ENCODE measurements at places on chromosomes 6 and 20.

DNA sequence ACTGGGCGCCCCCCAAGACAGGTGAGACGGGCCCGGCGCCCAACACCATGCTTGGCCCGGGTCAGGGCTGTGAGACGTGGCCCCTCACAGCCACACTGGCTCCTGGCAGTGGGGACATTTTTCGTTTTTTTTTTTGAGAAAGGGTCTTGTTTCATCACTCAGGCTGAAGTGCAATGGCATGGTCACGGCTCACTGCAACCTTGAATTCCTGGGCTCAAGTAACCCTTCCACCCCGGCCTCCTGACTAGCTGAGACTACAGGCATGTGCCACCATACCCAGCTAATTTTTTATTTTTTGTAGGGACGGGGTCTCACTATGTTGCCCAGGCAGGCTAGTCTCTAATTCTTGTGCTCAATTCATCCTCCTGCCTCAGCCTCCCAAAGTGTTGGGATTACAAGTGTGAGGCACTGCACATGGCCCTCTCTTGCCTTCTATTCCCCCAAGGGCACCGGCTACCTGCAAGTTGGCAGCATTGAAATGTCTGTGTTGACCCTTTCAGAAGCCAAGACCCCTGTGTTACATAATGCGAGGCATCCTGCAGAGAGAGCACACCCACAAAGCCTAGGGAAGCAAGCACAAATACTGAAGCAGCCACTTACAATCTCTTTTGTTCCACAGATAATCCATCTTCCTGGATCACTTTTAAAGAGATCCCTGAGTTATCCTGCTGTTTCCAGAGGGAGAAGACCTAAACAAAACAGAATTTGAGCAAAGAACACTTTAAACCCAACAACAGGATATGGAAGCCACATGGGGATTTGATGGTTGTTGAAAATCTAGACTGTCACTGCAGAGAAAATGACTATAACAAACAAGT is 57.5 kb upstream of the SLC4A11 start:
- no peak for DNase-seq

GRCh38 chr20:2080532-2081224 is 20.9 kb upstream of the STK35 start:
- no peak for DNase-seq

DNA sequence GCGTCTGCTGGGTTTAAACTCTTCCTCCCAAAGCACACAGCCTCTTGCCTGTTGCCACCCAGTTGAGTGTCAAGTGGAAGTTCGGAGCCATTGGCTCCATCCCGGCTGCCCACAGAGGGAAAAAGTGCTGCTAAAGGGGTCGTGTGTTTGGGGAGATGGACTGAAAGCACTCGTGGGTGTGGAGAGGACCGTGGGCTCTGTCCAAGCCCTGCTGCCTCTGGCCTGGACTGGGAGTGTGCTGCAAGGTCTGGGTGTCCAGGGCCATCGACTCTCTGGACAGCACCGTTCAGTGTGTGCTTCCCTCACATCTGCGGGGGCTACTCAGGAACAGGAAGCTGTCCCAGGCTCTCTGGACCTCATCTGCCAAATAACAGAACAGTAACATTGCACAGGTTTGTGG is 269.3 kb downstream of the DLL1 start:
- no peak for DNase-seq

GRCh38 chr6:36200154-36200891 is 3.8 kb downstream of the BRPF3 start:
- no peak for DNase-seq

GRCh38 chr20:63119121-63119962 is 96.6 kb downstream of the YTHDF1 start:
- no peak for DNase-seq

DNA sequence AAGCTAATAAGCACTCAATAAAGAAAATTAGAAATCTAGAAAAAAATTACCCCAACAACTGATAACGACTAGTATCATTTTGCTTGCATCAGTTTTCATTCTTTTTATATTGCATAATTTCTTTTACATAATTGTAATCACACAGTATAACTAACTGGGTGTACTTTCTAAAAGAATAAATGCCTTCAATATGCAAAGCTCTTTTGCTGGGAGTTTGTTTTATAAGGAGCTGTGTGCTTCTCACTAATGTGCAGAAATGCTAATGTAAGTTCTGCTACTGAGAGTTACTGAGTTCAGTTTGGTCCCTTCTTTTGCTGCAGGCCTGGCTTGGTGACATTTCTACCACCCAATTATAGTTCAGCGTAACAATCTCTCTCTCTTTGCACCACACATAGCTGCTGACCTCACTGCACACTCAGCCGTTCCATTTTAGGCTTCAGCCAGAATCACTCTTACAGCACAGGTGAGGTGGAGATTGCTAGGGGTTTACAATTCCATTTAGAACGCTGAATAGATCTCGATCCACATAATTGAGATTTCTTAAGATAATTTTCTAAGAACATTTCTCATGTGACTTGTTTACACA is 20.9 kb upstream of the KLHL31 start:
- DNase-seq, result no peak

GRCh38 chr20:24906806-24907205 is 42.3 kb upstream of the CST7 start:
- DNase-seq, result no peak

- DNase-seq, result no peak
Observed at GRCh38 chr20:44109951-44110361, 77.0 kb downstream of the JPH2 start.

GRCh38 chr6:157763129-157763903 is 59.7 kb upstream of the SNX9 start:
- DNase-seq, result no peak

GRCh38 chr20:54154439-54154838 is 19.3 kb downstream of the CYP24A1 start:
- no peak for DNase-seq

DNA sequence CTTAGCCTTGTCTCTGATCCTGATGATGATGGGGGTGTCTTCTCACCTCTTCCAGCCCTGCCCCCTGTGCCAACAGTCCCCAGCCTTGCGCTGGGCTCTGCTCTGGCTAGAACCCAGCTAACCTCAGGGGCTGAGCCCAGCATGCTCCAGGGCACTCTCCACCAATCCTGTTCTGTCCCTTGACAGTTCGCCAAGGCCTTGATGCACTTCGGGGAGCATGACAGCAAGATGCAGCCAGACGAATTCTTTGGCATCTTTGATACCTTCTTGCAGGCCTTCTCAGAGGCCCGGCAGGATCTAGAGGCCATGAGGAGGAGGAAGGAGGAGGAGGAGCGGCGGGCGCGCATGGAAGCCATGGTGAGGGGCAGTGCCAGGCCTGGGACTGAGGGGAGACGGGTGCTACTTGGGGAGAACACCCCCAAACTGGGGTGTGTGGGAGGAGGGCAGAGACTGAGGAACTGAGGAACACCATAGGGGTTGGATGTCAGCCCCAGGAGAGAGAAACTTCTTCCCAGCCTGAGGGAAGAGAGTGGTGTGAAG is 33.1 kb downstream of the MOCS1 start:
- DNase-seq, result no peak

- DNase-seq, result no peak
Observed at GRCh38 chr6:43940393-43941087, 170.5 kb downstream of the VEGFA start.

GRCh38 chr6:41920921-41921711 is at the start of the genes BYSL and MED20:
BYSL (plus strand) TSS chr6:41921499; CDS start chr6:41921563, 64 bp downstream.
MED20 (minus strand) TSS chr6:41921139; CDS start chr6:41921018, 121 bp downstream.
- DNase-seq, result peak; percentile 91

- DNase-seq, result no peak
Observed at GRCh38 chr6:140661691-140662090, 1287.2 kb upstream of the CITED2 start.

- DNase-seq, result no peak
Observed at GRCh38 chr6:139271056-139271455, 20.7 kb downstream of the TXLNB start.

DNA sequence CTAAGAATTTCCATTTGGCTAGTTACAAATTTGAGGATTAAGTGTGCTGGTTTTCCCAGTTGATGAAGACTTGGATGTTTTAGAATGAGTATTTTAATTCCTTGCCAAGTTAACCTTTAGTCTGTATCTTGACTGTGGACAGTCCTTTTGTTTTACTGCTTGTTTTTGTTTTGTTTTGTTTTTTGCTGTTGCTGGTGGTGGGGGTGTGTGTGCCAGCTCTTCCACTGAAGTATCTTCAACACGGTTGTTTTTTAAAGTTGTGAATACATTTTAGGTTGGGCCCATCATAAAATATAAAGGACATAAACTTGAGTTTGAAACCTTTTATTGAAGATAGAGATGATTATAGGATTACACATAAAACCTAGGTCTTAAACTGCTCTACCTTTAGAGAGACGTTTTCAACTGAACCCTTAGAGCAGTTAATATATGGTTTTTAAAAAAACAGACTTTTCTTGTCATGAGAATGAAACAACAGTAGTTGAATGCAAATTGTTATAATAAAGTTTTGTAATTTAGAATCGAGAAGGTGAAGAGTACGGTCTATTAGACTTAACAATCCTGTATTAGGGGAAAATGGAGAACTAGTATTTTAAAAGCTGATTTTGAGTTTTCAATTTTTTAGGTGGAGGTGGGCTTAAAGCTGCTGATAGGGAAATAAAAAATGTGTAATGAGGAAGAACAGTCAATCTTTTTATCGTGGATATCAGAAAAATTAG is 4.0 kb downstream of the QKI start:
- no peak for DNase-seq

GRCh38 chr6:20447581-20448132 is 46.0 kb downstream of the E2F3 start:
- no peak for DNase-seq

GRCh38 chr6:45200510-45200909 is 127.6 kb upstream of the RUNX2 start:
- no peak for DNase-seq

- no peak for DNase-seq
Observed at GRCh38 chr6:126300126-126300525, 39.8 kb upstream of the CENPW start.
